Stimulated activated CD8-positive, alpha-beta memory T cell treated with anti-CD3 and anti-CD28 coated beads, Interleukin-7, amount 100 ng/mL, for 1 hour (primary cell): ENCODE measurements at places on chromosomes 3 and 15.
A peak's percentile ranks its signal among the peaks of the same experiment; 100 is the strongest.

- no peak for DNase-seq
Measured at GRCh38 chr3:196181127-196181546, 30.1 kb downstream of the ZDHHC19 start.

DNA sequence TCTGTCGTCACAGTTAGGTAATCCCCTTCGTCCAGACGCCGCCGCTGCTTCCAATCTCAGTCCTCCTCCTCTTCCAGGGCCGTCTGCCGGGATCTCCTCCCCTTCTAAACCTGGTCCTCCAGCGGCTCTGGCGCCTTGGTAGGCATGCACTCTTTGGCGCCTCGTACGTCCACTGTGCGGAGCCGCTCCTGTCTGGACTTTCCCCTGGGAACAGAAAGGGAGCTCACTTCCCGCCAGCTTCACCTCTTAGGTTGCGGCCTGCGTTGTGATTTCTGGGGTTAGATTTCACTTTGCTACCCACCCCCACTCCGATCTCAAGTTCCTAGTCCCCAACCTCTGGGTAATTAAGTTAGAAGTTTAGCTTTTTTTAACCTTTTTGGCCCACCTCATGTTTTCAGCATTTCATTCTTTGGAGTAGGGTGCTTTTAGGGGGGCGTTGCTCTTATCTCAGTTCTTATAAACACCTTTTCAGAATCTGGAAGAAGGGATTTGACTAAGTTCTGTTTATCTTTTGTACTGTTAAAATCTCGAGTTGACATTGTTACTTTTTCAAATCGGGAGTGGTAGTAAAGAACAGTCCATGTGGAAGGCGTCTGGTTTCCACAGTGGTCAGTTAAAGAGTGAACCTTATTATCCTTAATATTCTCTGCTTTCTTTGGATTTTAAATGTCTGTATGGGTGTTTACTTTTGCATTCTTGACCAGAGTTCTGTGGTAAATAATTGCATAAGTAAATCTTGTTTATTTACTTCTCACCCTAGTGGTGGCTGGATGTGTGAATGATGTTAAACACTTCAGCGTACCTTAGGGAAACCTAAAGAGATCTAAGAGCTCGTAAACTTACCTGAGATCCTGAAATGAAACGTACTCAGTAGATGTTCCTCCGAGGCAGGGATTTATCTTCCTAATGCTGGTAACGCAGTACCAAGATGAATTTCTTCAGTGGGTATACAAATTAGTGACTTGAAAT is 611 bp downstream of the CTDSPL2 start:
- DNase-seq: peak; percentile 24

DNA sequence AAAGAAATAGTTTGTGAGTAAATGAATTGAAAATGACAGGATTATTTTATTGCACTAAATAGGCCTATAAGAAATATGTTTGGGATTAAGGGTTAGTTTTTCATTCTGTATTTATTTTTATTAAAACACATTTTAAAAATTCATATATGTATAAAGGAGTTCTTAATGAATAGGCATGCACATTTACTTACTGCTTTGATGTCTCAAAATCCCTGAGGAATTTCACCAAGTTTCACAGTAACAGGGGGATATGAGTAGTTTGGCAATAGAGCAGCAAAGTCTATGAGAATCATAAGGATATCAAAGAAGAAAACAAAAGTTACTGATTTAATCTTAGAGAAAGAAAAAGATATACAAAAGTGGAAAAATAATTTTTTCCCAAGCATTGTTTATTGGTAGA is 411.7 kb downstream of the NAALADL2 start:
- no peak for DNase-seq

DNA sequence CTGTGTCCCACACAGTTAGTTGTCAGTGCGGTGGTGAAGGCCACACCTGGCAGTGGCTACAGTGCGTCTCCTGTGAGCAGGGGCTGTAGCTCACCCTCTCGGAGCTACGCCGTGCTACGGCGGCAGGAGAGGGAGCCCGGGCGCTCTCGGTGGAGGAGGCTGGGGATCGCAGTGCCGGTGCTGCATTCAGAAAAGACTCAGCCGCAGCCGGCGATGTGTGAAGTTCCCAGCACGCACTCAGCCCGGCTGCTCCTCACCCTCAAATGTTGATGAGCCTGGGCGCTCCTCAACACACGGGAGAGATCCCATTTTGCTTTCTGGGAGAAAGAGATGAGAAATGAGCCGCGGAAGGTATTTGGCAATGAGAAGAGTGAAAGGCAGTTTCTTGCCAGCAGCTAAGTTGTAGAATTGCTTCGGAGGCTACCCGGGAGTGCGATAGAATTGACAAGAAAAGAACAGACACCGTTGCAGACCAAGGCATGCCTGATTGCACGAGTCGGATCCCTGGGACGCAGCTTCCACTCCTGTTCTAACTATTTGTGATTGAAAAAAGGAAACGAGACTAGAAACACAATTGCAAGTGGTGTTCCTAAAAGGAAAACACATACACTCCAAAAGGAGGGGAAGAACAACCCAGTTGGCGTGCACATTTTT is at the start of gene UNC13C:
TSS of gene UNC13C (plus strand) at position 189 of the 654 bp plus-strand sequence. CDS start 34,463 bp downstream, outside the sequence.
- no peak for DNase-seq

- DNase-seq: no peak
Measured at GRCh38 chr3:107394502-107394901, 17.3 kb downstream of the CCDC54 start.

- no peak for DNase-seq
Measured at GRCh38 chr3:49161808-49162530, 4.2 kb downstream of the CCDC71 start.

- no peak for DNase-seq
Measured at GRCh38 chr3:48692551-48692950, 6.8 kb upstream of the NCKIPSD start.

GRCh38 chr3:96970211-96970610 is 155.8 kb downstream of the EPHA6 start:
- no peak for DNase-seq

GRCh38 chr15:34065261-34065660 is 26.3 kb upstream of the AVEN start:
- no peak for DNase-seq

DNA sequence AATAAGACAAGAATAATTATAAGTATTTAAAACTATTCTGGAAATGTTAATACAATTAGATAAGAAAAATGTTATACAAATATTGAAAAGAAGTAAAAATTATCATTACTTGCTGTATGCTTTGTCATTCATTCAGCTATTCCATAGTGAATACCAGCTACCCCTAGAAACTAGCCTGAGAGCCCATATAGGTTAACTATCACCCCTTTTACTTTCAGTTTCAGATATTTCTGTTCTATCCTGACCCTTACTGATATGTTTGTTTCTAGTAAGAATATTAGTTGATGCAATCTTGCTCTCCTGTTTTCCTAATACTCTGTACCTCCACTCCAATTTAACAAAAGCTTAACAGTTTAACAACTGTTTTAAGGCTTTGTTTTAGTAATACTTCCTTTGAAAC is 31.6 kb downstream of the FAM227B start:
- no peak for DNase-seq

DNA sequence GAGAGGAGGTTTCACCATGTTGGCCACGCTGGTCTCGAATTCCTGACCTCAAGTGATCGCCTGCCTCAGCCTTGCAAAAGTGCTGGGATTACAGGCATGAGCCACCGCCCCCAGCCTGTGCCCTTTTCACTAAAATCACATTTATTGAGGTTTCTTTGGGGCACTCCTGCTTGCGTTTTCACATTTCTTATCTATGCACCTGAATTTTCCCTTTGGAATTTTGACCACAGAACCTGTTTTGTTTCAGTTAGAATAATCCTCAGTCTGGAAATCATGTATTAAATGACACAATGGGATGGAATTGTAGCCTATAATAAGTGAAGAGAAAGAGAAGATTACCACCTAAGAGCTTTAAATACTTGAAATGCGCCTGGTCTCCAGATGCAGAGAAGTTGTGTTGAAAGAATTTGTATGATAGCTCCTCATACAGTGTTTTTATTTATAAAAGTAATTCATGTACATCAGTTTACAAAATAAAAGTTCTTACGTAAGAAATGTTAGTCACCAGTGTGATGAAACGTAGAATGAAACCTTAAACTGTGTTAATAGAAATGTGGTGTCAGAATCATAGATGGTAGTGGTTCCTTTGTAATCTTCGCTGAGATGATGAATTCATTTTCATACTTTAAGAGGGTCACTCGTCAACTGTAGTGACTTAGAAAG is 107.0 kb downstream of the TCF12 start:
- DNase-seq: no peak

GRCh38 chr3:43638594-43639447 is 17.0 kb upstream of the ANO10 start:
- no peak for DNase-seq

- DNase-seq: no peak
Measured at GRCh38 chr15:60727260-60727659, 248.3 kb upstream of the ICE2 start.

- DNase-seq: no peak
Measured at GRCh38 chr15:33735637-33736247, 232.6 kb upstream of the CHRM5 start.

- no peak for DNase-seq
Measured at GRCh38 chr3:182782149-182782548, 11.2 kb upstream of the ATP11B start.

DNA sequence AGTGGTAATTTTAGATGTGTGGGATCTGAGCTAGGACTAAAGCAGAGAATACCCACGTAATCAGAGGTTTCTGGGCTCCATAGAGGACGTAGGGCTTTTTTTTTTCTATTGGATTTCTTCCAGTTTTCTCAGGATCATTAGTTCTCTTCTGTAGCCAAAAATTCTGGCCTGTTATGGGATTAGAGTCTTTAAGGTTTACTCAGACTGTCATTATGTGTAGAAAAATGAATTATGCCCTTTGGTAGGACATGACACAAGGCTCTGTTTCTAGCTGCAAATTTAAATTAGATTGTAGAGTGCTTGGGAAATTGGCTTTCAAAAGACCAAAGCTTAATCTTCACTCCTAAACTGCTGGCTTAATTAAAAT is 1.9 kb downstream of the SETD5 start:
- DNase-seq: no peak

DNA sequence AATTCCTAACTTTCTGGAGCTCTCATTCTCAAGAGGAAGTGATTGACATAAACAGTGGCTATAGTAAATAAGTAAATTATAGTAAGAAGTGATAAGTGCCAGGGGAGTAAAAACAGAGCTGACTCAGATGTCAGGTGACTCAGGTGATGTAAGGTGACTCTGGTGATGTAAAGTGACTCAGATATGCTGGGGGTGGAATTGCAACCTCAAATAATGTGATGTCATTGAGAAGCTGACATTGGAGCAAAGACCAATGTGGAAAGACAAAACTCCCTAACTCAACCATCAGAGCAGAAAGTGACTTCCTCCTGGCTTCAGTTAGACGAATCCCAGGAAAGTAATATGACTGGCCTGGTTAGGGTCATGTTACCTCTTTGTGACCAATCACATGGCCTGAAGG is 144.2 kb upstream of the SNTN start:
- DNase-seq: no peak

- no peak for DNase-seq
Measured at GRCh38 chr3:41847679-41848078, 114.2 kb downstream of the ULK4 start.
